ENCODE measurements at places on chromosomes 6 and 20. TPM values are rescaled to one million over a fixed set of nuclear protein-coding genes. Genes with fewer than 3 reads are reported as not detected.

DNA sequence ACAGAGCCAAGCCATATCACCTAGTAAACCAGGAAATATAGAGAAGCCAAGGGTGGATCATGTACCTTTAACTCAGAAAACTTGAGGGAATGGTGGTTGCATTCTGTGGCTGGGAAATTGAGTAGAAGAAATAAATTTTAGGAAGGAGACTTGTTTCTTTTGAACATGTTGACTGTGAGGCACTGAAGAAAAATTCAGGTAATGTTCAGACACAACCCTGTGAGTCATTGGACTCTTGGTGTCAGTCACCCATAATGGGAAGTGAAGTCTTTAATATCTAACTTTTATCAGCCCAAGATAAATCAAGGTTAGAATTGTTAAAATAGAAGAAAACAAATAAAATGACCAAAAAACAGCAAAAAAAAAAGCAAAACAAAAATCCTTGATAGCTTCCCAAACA, 98.8 kb upstream of the GRIK2 start:
- H3K27me3 ChIP-seq: no peaks in the 10 kb centered on the region
- no peak overlapping the region for H3K4me3 ChIP-seq
- no peaks in the 10 kb centered on the region for H3K36me3 ChIP-seq
- no peak for DNase-seq

GRCh38 chr6:132780770-132781371, 17.6 kb downstream of the SLC18B1 start:
- H3K27ac ChIP-seq: no peak overlapping the region
- DNase-seq: no peak
- H3K36me3 ChIP-seq: no peaks in the 10 kb centered on the region
- no peaks in the 10 kb centered on the region for H3K4me1 ChIP-seq
- H3K27me3 ChIP-seq: no peaks in the 10 kb centered on the region

DNA sequence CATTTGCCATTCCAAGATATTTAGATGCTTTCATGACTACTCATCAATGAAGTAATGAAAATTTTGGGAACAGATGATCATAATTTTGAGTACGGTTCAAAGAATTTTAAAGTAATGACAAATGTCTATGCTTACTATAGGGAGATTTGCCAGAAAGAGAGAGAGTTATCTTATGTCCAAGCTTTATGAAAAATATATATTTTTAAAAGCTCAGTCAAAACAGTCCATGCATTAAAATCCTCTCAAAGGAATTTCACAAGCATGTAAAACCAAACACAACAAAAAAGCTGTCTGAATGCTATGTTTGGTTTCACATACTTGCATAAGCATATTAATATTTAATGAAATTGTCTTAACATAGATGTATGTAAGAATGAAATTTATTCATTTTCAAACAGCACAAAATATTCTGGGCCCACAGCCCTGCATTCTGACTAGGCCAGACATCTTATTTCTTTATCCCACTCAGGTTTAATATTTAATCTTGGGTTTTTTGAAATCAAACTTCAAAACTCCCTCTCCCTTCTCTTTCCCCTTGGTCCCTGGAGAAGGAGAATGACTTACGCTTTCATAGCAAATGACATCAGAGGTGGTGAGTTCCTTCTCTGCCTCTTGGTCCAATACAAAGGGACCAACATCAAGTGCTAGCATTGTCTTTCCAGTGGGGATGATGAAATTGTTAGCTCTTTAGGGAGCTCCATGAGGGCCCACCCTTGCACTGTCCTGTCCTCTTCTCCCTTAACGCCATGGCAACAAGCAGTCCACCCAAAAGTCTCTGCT, 94.2 kb downstream of the ADAT2 start:
- H3K27ac ChIP-seq: no peak overlapping the region
- no peak for DNase-seq
- H3K36me3 ChIP-seq: no peaks in the 10 kb centered on the region
- H3K4me3 ChIP-seq: no peak overlapping the region
- no peaks in the 10 kb centered on the region for H3K27me3 ChIP-seq
- peaks cover under 1% of the 10 kb centered on the region for H3K4me1 ChIP-seq

- peaks cover 16% of the 10 kb centered on the region for H3K36me3 ChIP-seq
- H3K27ac ChIP-seq: no peak overlapping the region
- no peaks in the 10 kb centered on the region for H3K4me1 ChIP-seq
- H3K27me3 ChIP-seq: no peaks in the 10 kb centered on the region
- no peak for DNase-seq
- no peak overlapping the region for H3K4me3 ChIP-seq
Measured at GRCh38 chr20:33630507-33630906, 31.6 kb upstream of the C20orf144 start.

DNA sequence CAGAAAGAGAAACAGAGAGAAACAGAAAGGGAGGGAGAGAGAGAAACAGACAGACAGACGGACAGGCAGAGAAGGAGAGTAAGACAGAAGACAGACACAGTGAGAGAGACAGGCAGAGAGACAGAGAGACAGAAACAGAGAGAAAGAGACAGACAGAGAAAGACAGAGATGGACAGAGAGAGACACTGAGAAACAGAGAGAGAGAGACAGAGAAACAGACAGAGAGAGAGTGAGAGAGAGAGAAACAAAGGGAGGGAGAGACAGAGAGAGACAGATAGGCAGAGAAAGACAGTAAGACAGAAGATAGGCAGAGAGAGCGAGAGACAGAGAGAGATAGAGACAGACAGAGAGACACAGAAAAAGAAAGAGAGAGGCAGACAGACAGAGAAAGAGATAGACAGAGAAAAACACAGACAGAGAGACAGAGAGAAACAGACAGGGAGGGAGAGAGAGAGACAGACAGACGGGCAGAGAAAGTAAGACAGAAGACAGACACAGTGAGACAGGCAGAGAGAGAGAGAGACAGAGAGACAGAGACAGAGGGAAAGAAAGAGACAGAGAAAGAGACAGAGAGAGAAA, 753.4 kb upstream of the DEFB115 start:
- H3K36me3 ChIP-seq: no peaks in the 10 kb centered on the region
- no peak overlapping the region for H3K27ac ChIP-seq
- no peaks in the 10 kb centered on the region for H3K27me3 ChIP-seq
- H3K4me3 ChIP-seq: no peak overlapping the region

- no peak overlapping the region for H3K27ac ChIP-seq
- no peaks in the 10 kb centered on the region for H3K36me3 ChIP-seq
- DNase-seq: no peak
- H3K4me3 ChIP-seq: no peak overlapping the region
Measured at GRCh38 chr6:26336355-26337198, 28.4 kb upstream of the BTN3A2 start.

- H3K27me3 ChIP-seq: no peaks in the 10 kb centered on the region
- H3K27ac ChIP-seq: no peak overlapping the region
- H3K36me3 ChIP-seq: no peaks in the 10 kb centered on the region
- no peak for DNase-seq
- no peak overlapping the region for H3K4me3 ChIP-seq
Measured at GRCh38 chr6:121645100-121645745, 209.8 kb downstream of the GJA1 start.

The SLC17A3 gene
- total RNA-seq: not detected

DNA sequence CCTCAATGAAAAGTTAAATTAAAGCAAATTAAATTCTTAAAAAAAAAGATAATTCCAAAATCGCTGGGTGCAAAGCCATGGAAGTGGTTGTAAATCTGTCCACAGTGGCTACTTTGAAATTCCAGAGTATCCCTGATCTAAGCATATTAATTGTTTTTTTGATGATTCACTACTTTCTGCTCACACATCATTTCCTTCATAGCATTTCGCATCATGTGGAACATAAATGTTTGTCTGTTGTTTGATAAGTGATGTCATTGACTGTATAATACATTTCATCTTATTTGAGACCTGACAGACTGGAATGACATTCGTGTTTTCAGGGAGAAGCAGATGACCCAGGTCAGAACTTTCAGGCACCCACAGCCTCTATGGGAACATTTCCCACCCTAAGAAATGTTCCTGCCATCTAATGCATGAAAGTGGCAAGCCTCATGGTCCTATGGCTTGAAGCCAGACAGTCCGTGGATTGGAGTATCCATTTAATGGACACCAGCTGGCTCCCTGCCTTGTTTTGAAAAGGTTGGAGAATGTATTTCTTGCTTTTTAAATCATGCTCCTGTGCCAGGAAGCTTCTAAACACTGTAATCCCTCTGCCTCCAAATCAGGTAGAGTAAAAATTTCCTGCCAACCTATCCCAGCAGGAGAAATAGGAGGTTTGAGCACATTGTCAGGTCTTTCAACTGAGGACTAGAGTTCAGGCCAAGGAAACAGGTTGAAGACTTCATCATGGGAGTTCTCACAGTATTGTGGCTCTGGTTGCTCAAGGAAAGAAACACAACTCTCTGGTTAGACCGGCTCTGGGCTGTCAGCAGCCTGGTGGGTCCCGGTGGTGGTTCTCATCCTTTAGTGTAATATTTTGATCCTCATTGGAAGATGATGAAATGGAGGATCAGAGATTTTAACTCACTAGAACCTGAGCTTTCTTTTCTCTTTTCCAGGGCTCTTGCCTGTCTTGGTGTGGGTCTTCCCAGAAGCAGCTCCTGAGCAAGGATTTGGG, 157.9 kb downstream of the SLC24A3 start:
- DNase-seq: no peak
- peak overlapping the region; percentile 47 for H3K27ac ChIP-seq
- peaks cover 29% of the 10 kb centered on the region for H3K4me1 ChIP-seq
- H3K4me3 ChIP-seq: no peak overlapping the region

DNA sequence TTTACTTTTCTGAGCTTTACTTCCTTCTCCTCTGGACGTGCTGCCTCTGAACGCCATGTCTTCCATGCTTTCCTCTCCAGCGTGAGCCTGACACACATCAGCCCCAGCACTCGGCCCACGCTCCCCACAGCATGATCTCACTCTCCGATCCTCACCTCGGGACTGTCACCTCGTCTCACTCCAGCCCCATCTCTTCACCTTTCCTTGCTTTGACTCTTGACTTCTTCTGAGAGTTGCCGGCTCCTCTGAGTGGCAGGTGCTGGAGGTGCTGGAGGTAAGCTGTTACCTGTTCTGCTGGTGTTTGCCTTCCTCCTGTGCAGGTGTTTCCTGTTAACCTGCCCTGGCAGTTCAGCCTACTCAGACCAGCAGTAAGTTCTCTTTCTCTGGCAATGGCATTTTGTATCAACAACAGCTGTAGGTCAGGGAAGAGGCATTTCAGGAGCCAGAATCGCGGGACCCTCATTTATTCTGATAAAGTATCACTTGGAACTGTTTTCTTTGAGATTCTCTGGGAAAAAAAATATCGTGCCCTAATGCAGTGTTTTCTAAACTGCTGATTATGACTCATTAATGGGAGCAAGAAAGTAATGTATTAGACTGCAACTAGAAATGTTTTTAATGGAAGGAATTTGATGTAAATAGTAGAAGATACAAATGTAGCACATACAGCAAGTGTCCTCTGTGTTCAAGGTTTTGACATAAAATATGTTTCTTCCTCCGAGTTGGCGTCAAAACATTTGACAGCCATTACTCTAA, 106.5 kb downstream of the ARID1B start:
- H3K4me3 ChIP-seq: no peak overlapping the region
- peaks cover 41% of the 10 kb centered on the region for H3K4me1 ChIP-seq
- no peak for DNase-seq
- H3K36me3 ChIP-seq: no peaks in the 10 kb centered on the region
- no peaks in the 10 kb centered on the region for H3K27me3 ChIP-seq
- H3K27ac ChIP-seq: no peak overlapping the region

- no peaks in the 10 kb centered on the region for H3K27me3 ChIP-seq
- no peak overlapping the region for H3K27ac ChIP-seq
- H3K4me3 ChIP-seq: no peak overlapping the region
- DNase-seq: no peak
- no peaks in the 10 kb centered on the region for H3K36me3 ChIP-seq
Measured at GRCh38 chr6:55450005-55450404, 122.7 kb downstream of the GFRAL start.

GRCh38 chr6:56242346-56242745, 5.0 kb downstream of the COL21A1 start:
- no peak for DNase-seq
- no peak overlapping the region for H3K4me3 ChIP-seq
- no peaks in the 10 kb centered on the region for H3K36me3 ChIP-seq
- peaks cover 92% of the 10 kb centered on the region for H3K4me1 ChIP-seq
- no peaks in the 10 kb centered on the region for H3K27me3 ChIP-seq

The UNC5CL gene
- total RNA-seq: 0.36 TPM

- DNase-seq: no peak
- H3K4me3 ChIP-seq: no peak overlapping the region
- H3K27me3 ChIP-seq: no peaks in the 10 kb centered on the region
- H3K4me1 ChIP-seq: no peaks in the 10 kb centered on the region
Measured at GRCh38 chr20:20614391-20614790, 98.1 kb downstream of the RALGAPA2 start.

DNA sequence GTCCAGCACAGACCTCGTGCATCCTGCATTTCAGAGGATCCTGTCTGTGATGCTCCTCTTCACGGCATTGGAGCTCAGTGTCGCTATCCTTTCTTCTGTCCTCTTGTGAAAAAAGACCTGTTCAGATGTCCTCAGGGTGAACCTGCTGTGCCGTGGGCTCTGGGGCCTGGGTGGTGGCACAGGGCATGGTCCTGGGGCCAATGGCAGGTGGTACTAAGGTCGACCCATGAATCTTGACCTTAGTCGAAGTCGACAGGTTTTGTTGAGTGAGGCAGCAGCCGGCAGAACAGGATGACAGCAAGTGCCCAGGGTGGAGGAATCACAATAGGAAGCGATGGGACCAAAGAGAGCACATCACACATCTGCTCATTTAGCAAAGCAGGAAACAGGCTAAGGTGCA, 22.0 kb upstream of the MAS1L start:
- H3K4me3 ChIP-seq: no peak overlapping the region
- no peaks in the 10 kb centered on the region for H3K4me1 ChIP-seq
- no peaks in the 10 kb centered on the region for H3K27me3 ChIP-seq
- no peaks in the 10 kb centered on the region for H3K36me3 ChIP-seq

DNA sequence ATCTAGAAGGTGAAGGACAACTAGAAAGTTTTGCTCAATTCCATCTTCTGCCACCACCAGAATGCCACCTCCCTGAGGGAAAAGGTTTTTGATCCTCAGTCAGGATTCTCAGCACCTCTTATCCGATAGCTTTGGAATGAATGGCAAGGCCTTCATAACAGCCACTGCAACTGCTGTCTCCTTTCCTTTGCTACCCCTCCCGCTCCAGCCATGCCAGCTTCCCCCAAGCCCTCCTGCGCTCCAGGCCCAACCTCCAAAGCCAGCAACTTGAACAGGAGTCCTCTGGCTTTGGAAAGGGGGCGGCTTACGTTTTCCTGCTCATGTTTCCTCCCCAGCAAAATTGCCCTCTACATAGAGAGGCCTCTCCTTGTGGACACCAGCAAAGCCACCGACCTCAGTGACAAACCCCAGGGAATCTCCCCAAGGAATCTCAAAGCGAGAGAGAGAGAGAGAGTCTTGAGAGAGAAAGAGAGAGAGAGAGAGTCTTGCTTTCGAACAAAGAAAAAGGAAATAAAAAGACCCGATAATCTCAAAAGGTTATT, 420 bp upstream of the BTN2A1 start:
- H3K27ac ChIP-seq: peak overlapping the region; percentile 93
- no peaks in the 10 kb centered on the region for H3K27me3 ChIP-seq
- H3K36me3 ChIP-seq: no peaks in the 10 kb centered on the region
- peak; percentile 72 for DNase-seq
- peak overlapping the region; percentile 89 for H3K4me3 ChIP-seq

The GNMT gene
- total RNA-seq: not detected

GRCh38 chr20:48171626-48172356, 386.5 kb upstream of the SULF2 start:
- peaks cover 8% of the 10 kb centered on the region for H3K4me1 ChIP-seq
- no peak for DNase-seq
- no peak overlapping the region for H3K4me3 ChIP-seq

- H3K4me1 ChIP-seq: peaks cover 12% of the 10 kb centered on the region
- H3K4me3 ChIP-seq: no peak overlapping the region
- H3K36me3 ChIP-seq: peaks cover 25% of the 10 kb centered on the region
- H3K27me3 ChIP-seq: no peaks in the 10 kb centered on the region
Measured at GRCh38 chr6:166932116-166932515, 24.2 kb downstream of the RNASET2 start.
